ENCODE measurements at places on chromosomes 11 and 22.

- no peak for DNase-seq
These were observed 324.3 kb downstream of the OPCML start for GRCh38 chr11:133207995-133208394.

GRCh38 chr11:122594986-122595645, 60.4 kb upstream of the UBASH3B start:
- no peak for DNase-seq

GRCh38 chr11:119295178-119295577, 21.8 kb downstream of the MCAM start:
- DNase-seq: no peak

DNA sequence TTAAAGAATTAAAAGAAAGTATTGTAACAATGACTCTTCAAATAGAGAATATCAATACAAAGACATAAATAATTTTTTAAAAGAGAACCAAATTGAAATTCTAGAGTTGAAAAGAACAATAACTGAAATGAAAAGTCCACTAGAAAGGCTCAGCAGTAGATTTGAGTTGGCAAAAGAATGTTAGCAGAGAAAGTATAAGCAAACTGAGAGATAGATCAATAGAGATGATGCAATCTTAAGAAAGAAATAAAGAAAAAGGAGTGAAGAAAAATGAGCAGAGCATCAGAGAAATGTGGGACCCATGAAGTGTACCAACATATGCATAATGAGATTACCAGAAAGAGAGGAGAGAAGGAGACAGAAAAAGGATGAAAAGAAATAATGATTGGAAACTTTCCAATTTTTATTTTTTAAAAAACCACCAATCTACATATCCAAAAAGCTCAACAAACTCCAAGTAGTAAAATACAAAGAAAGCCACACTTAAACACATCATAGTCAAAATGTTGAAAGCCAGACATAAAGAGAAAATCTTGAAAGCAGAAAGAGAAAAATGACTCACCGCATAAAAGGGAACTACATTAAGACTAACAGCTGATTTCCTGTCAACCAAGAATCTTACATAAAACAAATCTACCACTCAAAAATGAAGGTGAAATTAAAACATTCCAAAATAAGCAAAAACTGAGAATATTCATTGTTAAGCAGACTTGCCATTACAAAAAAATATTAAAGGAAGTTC, 20.9 kb downstream of the NCF4 start:
- no peak for DNase-seq

GRCh38 chr22:34841331-34841771, 224.6 kb upstream of the ISX start:
- no peak for DNase-seq

DNA sequence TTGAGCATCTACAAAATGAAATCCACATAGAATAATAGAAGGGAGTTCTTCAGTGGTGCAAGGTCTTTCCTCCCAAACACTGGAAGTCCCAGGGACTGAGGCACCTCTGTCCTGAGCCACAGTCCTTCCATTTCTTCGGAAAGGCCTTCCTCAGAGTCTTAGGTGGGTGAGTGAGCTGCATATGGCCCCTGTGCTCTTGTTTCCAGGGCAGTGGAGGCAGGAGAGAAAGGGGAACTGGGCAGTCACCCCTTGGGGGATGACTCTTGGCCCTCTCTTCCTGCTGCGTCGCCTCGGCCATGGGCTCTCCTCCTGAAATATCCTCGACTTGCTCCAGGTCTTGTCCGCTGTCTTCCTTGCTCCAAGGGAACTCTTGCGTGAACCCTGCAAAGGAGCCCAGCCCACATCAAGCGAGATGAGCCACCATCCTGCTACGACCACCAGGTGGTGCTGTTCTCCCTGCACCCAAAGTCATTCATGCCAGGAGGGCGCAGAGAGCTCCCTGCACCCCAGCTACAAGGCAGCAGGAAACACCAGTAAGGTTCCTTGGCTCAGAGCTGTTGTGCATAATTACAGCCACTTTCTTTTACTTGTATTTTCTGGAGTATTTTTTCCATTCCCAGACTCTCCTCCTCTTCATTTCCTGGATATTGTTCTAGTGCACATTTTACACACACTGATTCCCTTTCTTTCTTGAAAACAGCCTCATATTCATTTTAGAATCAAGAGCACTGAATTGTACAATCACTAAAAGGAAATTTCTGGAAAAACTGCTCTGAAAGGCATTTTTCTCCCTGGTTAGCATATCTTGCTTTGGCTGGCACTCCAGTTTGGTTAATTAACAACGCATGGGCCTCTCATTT, 397.8 kb downstream of the OPCML start:
- no peak for DNase-seq

- peak; percentile 35 for DNase-seq
These were observed 5.6 kb upstream of the SH3BP1 start for GRCh38 chr22:37633625-37634416.

GRCh38 chr11:101448881-101449442, 134.8 kb downstream of the TRPC6 start:
- no peak for DNase-seq

DNA sequence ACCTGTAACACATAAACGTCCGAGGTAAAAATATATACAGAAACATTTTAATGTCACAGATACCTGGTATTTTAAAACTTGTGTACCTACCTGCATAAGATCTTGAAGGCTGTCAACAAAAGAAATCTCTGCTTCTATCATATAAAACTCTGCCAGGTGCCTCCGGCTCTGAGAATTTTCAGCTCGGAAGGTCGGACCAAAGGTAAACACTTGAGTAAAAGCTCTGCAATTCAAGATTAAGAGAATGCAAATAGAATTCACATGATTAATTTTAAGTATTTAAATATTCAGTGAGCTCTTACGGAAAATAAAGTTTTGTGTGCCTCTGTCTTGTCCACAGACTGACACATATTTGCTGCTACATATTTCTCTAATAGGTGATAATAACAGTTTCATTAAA, 75.4 kb upstream of the GAB2 start:
- no peak for DNase-seq

DNA sequence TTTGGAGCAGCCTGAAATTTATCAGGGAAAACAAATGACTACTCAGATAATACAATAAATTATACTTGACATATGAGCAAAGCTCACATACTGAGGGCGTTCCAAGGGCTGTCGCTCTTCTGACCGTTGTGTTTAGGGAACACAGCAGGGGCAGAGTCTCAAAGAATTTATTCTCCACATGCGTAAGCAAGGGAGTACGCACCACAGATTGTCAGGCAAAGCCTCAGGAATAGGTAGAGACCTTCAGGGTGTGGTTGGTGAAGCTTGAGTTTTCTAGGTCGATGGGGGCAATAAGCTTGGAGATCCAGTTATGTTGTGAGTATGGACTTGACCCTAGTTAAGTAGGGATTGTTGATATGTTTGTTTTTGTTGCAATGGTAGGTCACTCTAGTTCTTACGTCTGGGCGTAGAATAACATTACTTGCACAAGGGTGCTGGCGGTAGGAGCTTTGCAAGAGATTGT, 830 bp downstream of the ACAT1 start:
- no peak for DNase-seq

- DNase-seq: no peak
These were observed 18.7 kb upstream of the BID start for GRCh38 chr22:17792854-17793434.

DNA sequence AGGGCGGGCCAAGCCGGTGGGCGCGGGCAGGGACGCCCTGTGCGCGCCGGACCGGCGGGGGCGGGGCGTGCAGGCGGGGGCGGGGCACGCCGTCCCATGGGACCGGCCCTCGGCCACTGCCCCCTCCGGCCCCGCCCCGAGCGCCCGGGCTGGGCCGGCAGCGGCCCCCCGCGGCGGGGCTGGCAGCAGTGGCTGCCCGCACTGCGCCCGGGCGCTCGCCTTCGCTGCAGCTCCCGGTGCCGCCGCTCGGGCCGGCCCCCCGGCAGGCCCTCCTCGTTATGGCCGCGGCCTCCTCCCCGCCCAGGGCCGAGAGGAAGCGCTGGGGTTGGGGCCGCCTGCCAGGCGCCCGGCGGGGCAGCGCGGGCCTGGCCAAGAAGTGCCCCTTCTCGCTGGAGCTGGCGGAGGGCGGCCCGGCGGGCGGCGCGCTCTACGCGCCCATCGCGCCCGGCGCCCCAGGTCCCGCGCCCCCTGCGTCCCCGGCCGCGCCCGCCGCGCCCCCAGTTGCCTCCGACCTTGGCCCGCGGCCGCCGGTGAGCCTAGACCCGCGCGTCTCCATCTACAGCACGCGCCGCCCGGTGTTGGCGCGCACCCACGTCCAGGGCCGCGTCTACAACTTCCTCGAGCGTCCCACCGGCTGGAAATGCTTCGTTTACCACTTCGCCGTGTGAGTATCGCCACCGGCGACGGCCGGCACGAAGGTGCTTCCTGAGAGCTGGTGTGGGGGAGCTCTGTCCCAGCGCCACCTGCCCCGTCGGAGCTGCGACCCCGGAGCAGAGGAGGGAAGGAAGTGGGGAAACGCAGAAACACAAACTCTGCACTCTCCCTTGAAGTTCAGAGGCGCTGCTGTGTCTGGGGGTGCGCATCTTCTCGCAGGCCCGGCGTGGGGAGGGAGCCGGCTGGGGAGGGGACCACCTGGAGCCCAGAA, at the start of gene KCNQ1:
TSS of gene KCNQ1 (plus strand) at position 188 of the 925 bp plus-strand sequence. CDS start at position 279, 91 bp downstream.
- DNase-seq: peak; percentile 18

DNA sequence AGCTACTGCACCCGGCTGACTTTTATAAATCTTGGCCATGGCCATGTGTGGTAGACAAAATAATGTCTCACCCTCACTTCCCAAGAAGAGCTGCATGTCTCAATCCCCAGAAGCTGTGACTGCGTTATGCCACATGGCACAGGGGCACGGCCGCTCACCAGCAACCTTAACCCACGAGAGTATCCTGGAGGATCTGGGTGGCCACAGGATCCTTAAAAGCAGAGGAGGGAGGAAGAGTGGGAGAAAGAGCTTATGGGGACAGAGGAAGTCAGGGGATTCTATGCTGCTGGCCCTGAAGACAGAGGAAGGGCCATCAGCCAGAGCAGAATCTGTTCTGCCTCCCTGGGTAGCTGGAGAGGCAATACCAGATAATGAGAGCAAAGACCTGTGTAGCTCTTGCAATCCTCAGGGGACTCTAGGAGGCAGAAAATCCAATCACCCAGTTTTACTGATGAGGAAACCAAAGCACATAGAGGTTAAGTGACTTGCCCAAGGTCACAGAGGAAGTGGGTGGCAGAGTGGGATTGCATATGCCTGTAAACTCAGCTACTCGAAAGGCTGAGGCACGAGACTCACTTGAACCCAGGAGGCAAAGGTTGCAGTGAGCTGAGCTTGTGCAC, 55.3 kb downstream of the CELSR1 start:
- no peak for DNase-seq

- no peak for DNase-seq
These were observed 29.7 kb downstream of the TRMU start for GRCh38 chr22:46365166-46365624.

- no peak for DNase-seq
These were observed 73.0 kb downstream of the MICAL3 start for GRCh38 chr22:17951315-17951714.

DNA sequence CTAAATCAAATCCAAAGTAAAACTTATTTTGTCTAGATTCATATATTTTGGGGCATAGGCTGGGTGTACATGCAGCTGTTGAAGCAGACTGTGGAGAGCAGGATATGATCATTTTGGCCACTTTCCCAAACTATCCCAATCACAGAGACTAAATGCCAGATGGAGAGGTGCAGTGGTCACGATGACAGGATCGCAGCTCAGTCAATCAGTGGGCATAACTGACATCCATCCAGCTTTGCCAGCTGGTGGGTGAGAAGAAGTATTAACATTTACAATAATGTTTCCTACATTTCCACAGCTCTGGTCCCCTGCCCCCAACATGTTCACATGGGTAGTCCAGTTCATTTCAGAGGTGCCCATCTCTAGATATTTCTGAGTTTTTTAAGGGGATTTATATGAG, 255.5 kb upstream of the SESN3 start:
- no peak for DNase-seq

- no peak for DNase-seq
These were observed 22.9 kb upstream of the FGF3 start for GRCh38 chr11:69841859-69842698.

DNA sequence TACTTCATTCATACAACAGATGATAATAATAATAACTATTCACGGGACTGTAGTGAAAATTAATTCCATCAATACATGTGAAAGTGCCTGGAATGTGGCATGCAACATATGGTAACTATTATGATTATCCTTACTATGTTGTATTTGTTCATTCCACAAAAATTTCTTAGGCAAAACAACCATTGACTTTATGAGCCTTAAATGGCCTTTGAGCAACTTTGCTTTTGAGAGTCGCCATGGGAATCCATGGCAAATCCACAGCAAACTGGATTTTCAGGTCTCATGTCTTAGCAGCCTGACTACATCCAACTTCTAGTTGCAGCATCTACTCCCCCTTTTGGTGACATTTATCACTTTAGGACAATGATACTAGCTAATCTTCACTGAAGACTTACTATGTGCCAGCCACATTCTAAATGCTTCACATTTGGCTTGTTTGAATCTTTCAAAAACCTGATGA, 56.8 kb downstream of the SLC1A2 start:
- peak; percentile 7 for DNase-seq

GRCh38 chr11:72776117-72776843, 17.6 kb downstream of the STARD10 start:
- DNase-seq: no peak

DNA sequence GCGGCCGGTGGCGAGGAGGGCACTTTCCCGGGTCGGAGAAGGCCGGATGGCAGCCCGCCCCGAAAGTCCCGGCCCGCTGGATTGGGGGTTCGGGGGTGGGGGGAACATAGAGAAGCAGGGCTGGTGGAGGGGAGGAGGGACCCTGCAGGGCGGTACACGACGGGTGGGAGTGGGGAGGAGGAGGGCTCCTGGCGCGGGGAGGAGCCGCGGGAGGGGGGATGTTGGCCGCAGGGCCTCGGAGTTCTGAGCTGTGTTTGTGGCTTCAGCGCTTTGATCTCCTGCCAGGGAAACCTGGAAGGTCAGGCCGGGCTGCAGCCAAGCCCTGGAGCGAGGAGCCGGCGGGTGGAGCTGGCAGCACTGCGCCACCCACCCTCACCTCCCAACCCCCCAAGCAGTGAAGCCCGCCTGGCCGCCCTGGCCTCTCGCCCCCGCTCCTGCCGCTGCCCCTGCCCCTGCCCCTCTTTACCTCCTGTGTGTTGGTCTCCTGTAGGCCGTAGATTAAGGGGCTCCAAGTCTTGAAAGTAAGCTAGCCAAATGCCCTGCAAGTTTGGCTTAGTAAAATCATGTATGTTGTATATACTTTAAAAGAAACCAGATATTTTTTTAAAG, 30.9 kb downstream of the C22orf31 start:
- DNase-seq: no peak

DNA sequence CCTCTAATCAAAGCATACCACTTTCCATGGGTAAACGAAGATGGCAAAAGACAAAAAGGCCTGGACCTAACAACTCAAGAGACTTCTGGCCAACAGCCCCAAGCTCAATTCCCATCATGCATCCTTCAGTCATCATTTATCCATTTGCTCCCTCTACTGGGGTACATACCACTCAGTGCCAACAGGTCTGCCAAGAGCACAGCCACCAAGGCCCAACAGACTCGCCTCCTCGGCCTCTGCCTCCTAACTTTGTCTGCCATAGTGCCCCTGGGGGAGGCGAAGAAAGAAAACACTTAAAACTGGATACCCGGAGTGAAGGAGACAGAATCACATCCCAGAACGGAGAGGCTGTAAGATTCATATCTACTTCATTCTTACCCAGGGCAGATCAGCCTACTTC, 1.1 kb downstream of the HYOU1 start:
- peak; percentile 4 for DNase-seq

Measured in stimulated activated naive CD4-positive, alpha-beta T cell (primary cell).